ENCODE measurements at places on chromosomes 12 and 14.

GRCh38 chr12:87931812-87932211 lies 97.4 kb downstream of the C12orf50 start:
- no peak for DNase-seq

DNA sequence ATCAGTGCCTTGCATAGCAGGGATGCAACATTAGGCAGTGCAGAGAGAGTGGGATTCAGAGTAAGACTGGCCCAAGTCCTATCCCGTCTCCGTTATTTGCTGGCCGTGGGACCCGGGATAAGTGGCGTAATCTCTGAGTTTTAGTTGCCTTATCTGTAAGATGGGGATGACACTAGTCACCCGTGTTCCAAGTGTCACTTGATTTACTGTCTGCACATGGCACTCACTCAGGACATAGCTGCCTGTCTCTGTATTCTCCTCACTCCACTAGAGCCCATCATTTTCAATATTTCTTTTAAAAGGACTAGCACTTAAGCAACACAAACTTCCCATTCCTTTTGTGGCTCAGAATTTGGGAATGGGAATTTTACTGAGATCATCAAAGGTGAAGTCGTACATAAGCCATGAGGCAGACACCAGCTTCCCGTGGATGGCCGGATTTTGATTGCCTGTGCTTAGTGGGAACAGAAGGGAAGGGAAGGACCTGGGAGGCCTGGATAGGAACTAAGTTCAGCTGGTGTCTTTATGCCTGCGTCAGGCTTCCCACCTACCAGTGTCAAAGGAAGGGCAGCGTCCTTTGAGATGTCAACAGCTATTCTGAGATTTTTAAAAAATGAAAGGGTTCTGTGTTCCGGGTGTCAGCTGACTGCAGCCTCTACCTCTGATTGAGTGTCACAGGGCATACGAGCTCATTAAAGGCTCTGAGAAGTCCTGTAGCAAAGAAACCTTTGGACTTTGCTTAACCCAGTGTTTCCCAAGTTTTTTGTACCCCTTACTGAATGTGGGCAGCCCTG lies 361.4 kb downstream of the CACNA1C start:
- DNase-seq: no peak

DNA sequence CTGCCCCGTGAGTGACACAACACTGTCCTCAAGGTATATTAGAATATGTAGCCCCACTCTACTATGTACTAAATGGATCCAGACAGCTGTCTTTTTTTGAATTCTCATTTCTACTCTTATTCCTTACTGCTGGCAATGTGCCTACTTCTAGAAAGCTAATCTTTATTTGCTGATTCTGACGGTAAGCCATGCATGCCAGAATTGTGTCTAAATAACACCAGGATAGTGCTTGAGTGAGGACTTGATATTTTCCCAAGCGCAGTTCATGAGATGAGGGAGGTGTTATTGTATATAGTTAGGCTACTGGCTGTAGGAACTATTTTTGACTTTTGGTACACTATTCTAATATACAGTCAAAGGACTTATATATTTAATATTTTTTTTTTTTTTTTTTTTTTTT lies 316.2 kb upstream of the NAV3 start:
- no peak for DNase-seq

- no peak for DNase-seq
These were observed 1.1 kb downstream of the KMT5A start for GRCh38 chr12:123384994-123385376.

GRCh38 chr14:74988131-74988530 lies 14.6 kb upstream of the EIF2B2 start:
- peak; percentile 7 for DNase-seq

- DNase-seq: no peak
These were observed 154.1 kb downstream of the SLC5A8 start for GRCh38 chr12:101055940-101056339.

DNA sequence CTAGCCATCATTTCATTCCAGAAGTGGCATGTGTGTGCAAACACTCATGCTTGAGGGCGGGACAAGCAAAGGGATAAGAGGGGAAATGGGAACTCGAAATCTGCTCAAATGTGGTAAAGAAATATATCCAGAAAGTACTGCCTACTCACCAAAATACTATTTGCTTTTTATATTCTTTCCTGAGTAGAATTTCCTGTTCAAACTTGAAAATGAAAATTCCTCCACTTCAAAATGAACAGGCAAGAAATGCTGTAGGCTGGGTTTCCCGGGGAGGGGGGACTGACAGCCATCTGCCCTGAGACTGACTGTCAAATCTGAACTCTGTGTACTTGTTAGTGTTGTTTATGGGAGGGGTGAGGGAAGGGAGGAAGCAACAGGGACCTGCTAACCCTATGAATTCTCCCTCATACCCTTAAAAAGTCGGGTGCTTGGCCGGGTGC lies 34.6 kb downstream of the NTF3 start:
- no peak for DNase-seq

- no peak for DNase-seq
These were observed 5.5 kb downstream of the PPP2R3C start for GRCh38 chr14:35116242-35116641.

GRCh38 chr12:109503611-109504010 lies 26.2 kb downstream of the UBE3B start:
- no peak for DNase-seq

DNA sequence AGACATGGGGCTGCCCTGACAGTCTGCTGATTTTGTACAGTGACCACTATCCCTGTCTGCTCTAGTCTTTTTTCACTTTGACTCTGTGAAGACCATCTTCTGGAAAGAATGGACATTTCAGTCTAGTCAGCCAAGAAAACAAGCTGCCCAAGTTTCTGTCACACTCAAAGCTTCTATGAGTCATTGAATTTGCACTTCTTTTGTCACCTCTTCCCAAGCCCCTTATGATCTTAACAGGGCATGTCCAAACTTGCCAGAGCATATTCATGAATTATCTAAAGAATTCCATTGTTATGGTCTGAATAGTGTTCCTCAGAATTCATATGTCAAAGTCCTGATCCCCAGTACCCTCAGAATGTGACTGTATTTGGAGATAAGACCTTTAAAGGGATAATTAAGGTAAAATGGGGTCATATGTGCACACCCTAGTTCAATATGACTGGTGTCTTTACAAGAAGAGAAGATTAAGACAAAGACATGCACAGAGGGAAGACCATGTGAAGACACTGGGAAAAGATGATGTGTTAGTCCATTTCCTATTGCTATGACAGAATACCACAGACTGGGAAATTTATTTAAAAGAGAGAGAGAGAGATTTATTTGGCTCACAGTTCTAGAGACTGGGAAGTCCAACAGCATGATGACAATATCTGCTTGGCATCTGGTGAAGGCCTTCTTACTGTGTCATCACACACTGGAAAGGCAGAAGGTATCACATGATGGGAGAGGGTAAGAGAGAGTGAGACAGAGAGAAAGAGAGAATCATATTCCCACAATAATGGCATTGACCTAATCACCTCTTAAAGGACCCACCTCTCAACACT lies 242.6 kb downstream of the BTG1 start:
- DNase-seq: no peak

DNA sequence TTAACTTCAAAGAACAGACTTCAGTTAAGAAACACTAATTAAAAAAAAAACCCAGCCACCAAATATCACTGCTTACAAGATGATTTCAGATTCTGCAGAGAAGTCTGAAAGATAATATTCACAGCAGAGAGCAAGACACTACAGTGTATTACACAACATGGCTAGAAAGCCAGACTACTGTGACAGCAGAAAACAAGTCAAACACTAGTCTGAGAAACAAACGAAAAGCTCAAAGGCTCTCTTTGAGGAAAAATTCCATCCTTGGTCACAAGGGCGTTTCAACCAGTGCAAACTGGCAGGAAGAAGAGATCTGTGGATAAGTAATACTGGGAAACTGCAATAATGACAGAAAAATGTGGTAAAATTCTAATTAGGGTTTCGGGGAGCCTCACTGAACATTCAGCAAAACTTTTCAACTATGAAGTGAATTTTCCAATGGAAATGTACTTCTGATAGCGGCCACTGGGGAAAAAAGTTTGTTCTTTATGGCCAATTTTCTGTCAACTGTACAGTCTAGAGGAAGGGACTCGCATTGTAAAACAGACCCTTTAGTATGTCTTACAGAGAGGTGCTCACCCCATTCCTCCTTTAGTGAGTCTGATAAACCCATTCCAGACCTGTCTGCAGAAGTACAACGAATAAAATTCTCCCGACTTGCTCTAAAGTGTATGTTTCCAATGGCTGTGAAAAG lies 50.4 kb downstream of the ACADS start:
- no peak for DNase-seq

DNA sequence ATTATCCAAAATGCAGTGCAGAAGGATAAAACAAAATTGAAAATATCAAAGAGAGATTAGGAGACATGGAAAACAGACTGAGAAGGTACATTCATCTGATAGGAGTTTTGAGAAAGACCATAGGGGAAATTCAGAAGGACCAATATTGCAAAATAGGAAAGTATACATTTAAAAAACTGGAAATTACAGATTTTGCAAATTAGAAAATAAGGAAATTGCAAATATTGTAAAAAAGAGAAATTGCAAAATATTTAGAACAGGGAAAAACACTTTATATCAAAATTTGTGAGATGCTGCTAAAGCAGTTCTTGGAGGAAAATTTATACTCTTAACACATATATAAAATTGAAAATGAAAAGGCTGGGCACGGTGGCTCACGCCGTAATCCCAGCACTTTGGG lies 192.5 kb downstream of the FBXL14 start:
- no peak for DNase-seq

- DNase-seq: no peak
These were observed 7.9 kb downstream of the TAS2R13 start for GRCh38 chr12:10901427-10901826.

GRCh38 chr12:104022786-104023185 lies 27.2 kb downstream of the GLT8D2 start:
- DNase-seq: no peak

- DNase-seq: no peak
These were observed 340.8 kb downstream of the PDZRN4 start for GRCh38 chr12:41528874-41529273.

DNA sequence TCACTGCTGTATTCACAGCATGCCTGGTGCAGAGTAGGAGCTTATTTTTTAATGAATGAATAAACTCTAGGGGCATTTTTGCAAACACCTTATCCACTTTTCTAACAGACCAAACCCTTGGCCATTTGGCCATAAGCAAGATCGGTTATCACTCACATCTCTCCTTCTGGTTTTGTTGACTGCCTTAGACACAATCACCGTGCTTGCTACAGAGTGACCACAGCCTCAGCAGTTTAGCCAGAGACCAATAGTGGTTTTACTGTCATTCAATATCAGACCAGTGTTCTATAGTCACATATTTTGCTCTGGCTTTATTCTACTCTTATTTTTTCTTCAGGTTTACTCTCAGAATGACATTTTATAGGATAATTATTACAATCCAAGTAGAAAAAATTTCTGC lies 2.2 kb downstream of the KLRB1 start:
- no peak for DNase-seq

GRCh38 chr14:101789222-101789621 lies 27.7 kb downstream of the PPP2R5C start:
- DNase-seq: no peak

- no peak for DNase-seq
These were observed 81.0 kb downstream of the TMX1 start for GRCh38 chr14:51321036-51321435.

DNA sequence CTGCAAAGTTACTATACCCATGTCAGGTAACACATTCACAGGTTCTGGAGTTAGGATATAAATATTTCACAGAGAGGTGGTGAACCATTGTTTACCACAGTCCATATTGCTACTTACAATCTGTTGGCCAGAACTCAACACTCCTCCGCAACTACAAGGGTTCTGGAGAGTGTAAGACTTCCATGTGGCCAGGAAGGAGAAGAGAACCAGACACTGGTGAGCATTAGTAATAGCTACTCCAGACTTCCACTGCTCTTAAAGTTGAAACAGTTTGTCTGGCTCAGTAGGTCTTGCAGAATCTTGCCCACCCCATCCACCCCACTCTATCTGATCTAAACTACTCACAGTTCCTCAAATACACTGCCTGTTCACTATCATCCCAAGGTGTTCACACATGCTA lies 369.6 kb downstream of the DUSP6 start:
- DNase-seq: no peak

GRCh38 chr14:104717646-104718045 lies 6.4 kb upstream of the ADSS1 start:
- DNase-seq: no peak

DNA sequence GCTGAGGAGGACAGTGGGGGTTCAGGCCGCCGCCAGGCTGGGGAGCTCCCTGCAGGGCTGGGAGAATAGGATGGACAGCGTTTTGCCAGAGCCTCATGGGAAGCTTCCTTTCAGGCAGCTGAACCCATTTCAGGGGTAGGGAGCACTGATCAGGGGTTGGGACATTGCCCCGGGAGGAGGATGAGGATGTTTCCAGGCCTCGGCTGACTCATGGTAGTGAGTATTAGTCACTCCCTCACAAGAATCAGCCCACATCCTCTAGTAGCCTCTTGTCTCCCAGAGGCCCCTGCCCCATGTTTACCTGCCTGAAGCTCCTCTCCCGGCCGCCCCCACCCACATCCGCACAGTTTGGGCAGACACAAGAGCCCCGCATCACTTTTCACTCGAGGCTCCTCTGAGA lies 89.8 kb downstream of the ZFP36L1 start:
- DNase-seq: peak; percentile 50

DNA sequence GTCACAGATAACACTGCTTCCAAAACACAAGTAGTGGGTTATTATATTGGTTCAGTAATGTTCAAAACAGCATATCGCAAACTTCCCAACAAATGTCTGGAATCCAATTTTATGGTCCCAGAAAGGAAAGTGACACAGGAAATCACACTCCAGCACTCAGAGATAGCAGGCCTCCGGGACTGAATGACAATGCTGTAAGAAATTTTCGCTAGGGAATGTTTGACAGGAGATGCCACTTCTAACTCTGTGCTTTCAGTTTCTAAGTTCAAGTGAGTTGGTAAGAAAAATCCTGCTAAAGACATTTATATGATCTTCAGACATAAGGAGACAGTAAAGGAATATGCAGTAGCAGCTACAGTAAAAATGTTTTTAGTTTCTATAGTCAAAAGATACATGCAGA lies 93.2 kb downstream of the SLC2A13 start:
- DNase-seq: no peak

GRCh38 chr12:66118240-66118891 lies 12.2 kb downstream of the LLPH start:
- no peak for DNase-seq

GRCh38 chr14:62253171-62253570 lies 491.0 kb downstream of the SNAPC1 start:
- no peak for DNase-seq

DNA sequence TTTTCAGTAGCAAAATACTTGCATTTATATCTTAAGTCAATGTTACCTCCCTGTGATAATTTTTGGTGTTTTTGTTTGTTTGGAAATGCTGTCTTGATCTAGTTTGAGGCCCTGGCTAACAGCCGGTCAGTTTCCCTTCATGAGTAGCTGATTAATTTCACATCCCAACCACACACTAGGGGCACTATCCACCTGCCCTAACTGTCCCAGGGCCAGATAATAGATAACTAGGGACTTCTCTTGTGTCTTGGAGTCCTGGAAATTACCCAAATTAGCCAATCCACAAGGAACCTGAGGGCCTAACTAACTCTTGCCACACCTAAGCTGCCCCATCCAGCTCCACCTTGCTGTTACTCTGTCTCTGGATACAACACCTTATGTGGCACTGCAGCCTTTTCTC lies 399.9 kb downstream of the FOXG1 start:
- DNase-seq: no peak
